Activated T-cell treated with anti-CD3 and anti-CD28 coated beads, Interleukin-2, amount 50 U/mL, for 24 hours (primary cell): ENCODE measurements at places on chromosomes 12 and 14.
A peak's percentile ranks its signal among the peaks of the same experiment; 100 is the strongest.

DNA sequence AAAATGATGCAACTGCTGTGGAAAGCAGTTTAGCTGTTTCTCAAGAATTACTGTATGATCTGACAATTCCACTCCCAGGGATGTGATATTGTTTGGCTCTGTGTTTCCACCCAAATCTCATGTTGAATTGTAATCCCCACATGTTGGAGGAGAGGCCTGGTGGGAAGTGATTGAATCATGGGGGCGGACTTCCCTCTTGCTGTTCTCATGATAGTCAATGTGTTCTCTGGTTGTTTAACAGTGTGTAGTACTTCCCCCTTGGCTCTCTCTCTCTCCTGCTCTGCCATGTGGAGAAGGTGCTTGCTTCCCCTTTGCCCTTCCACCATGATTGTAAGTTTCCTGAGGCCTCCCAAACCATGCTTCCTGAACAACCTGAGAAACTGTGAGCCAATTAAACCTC is 93.4 kb upstream of the CPM start:
- no peak for DNase-seq

GRCh38 chr14:97850466-97850865 is 1053.3 kb downstream of the VRK1 start:
- DNase-seq: no peak

DNA sequence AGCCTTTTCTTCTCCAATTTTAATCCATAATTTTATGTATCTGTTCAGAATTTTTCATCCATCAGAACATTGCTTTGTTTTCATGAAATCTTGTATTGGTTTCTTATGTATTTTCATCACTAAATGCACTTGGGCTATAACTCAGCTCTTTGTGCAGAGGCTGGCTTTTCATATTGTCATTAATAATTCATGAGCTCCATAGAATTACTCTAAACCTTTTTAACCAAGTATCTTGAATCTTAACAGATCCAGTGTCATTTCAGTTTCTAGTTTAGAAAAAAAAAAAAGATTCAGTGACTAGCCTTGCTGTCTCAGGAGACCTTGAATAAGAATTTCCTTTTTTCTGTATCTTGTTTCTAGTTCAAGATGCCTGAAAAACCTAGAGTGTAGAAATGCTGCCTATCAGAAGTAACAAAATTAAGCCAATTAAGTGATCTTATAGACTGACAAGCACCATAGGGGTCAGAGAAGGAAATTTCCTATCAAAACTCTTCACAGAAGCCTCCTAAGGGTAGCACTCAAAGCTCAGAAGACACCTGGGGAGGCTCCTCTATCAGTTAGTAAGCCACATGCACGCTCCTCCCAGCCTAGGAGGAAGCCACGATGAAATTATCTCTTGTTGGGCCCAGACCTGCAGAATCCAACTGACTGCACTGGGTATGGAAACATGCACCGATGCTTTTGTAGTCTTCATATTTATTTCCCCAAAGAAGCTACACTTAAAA is 163.4 kb downstream of the KICS2 start:
- no peak for DNase-seq

DNA sequence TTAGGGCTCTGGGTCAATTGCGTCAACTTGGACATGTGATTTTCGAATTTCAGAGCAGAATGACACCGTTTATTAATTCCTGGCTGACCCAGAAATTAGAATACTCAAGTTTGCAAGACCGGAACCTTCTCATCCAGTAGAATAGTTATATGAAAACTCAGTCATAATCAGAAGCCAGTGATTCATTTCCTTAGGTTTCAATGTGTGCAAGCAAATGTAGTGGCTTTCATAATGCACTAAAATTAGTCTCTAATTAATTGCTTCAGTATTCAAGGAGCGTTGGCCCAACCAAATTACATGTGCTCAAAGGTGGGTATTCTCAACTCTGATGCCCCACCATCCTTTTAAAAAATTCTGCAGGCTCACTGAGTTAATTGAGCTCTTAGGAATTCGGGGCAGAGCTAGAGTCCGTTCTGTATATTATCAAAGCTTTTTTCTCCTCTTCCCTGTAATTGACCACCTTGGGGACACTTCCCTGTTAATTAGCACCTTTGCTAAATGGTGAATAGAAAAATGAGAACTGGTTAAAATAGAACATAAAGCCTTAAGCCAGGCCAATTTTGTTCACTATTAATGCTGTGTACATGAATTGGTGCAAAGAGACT is 55.4 kb downstream of the DAO start:
- DNase-seq: no peak

- DNase-seq: peak; percentile 48
Observed at GRCh38 chr14:54881235-54881760, 21.3 kb downstream of the GCH1 start.

DNA sequence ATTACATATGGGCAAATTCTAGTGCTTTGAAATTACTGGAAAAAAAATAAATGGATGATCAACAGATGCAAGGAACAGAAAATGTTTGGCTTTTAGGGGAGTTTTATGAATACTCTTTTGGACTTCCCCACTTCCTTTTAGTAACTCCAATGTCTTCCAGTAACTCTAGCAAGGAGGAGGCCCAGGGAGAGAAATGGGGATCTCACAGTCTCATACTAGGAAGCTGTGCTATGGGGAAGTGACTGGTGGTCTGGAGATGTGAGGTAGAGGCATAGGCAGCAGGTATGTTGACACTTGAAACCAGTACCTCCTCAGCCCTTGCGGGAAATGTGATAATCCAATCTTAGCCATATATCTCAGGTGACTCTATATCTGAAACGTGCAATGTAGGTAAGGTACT is 68.1 kb downstream of the CRADD start:
- DNase-seq: no peak

GRCh38 chr14:59534361-59534987 is 42.1 kb downstream of the CCDC175 start:
- DNase-seq: no peak

DNA sequence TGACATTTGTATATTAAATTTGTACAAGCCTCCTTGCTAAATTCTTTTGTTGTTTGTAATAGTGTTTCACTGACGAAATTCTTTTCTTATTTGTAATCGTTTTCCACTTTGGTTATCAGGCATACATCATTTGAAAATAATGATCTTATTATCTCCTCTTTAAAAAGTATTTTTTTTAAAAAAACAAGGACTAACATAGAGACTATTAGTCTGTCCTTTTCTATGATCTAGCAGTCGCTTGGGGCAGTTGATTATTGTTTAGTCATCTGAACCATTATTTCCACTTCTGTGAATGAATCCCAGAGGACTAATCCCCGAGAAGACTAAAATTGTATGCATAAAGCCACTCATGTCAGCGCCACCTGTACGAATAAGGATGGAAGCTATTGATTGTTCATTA is 11.5 kb downstream of the ADGRD1 start:
- no peak for DNase-seq

DNA sequence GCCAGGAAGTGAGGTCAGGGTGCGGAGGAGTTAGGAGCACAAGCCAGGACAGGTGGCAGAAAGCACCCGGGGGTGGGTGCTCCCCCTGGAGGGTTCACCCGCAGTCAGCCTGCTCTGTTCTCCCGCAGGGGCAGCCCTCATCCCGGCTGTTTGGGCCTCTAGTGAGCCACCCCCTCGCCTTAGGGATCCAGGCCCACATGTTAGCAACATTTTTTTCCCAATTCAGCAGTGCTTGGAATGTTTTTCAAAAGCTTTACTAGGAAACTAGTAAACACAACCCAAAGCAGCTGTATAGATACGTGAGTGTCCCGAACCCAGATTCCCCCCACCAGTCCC is 28.5 kb upstream of the NXPH4 start:
- DNase-seq: no peak

DNA sequence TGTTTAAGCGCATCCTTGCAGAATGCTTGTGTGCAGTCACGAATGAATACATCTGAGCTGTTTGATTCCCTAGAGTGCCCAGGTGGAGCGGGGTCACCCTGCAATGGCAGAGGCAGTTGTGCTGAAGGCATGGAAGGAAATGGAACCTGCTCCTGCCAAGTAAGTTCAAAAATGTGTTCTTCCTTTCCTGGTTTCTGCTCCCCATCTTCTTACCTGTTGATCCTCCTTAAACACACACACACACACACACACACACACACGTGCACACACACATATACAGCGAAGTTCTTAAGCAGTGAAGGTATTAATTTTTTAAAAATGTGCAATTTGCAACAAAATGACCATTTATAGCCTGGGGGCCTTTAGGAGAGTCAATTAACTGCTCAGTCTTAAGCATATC is 33.3 kb downstream of the STAB2 start:
- DNase-seq: no peak

- DNase-seq: no peak
Observed at GRCh38 chr12:113220593-113221180, 577 bp upstream of the TPCN1 start.

GRCh38 chr14:67477926-67478799 is 10.4 kb downstream of the TMEM229B start:
- DNase-seq: no peak

GRCh38 chr14:93346926-93347721 is at the start of gene COX8C:
COX8C (plus strand) TSS chr14:93347182; CDS start chr14:93347269, 87 bp downstream.
- no peak for DNase-seq

- no peak for DNase-seq
Observed at GRCh38 chr14:37213016-37213415, 15.3 kb downstream of the MIPOL1 start.

DNA sequence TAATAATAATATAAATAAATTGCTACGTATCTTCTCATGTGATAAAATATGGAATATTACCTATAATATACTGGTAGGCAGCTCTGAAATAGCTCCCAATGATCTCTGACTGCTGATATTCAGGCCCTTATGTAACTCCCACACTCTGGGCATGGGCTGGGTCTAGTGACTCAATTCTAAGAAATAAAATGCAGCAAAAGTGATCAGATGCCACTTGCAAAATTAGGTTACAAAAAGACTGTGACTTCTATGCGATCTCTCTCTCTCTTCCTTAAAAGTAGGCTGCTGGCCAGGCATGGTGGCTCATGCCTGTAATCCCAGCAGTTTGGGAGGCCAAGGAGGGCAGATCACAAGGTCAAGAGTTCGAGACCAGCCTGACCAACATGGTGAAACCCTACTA is 10.3 kb upstream of the CACNB3 start:
- DNase-seq: no peak

GRCh38 chr14:69536971-69537370 is 37.7 kb downstream of the CCDC177 start:
- DNase-seq: no peak
